ENCODE measurements at places on chromosomes 4 and X.

GRCh38 chrX:131366407-131366806, 77.3 kb upstream of the IGSF1 start:
- DNase-seq, result no peak

- no peak for DNase-seq
Measured at GRCh38 chrX:94576367-94577004, 902.5 kb downstream of the FAM133A start.

GRCh38 chrX:7993873-7994272, 66.7 kb upstream of the PNPLA4 start:
- no peak for DNase-seq

- no peak for DNase-seq
Measured at GRCh38 chr4:165059386-165059785, 5.7 kb downstream of the TRIM75 start.

DNA sequence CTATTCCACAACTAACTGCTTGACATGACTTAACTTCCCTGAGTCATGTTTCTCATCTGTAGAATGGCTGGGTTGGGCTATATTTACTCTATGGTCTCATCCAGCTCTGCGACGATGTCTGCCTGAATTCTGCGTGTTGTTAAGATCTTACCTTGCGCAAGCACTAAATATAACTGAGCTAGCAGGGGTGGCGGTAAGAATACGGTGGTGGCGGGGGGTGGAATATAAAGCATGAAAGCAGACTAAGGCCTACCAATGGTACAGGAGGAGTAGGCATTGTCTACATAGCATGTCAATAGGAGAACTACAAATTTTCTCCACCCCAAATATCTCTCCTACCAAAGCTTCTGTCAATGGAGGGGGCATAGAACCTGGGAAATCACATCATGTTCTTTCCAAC, 45.7 kb upstream of the DCLK2 start:
- DNase-seq, result no peak

- DNase-seq, result no peak
Measured at GRCh38 chrX:138638996-138639395, 72.5 kb downstream of the FGF13 start.

DNA sequence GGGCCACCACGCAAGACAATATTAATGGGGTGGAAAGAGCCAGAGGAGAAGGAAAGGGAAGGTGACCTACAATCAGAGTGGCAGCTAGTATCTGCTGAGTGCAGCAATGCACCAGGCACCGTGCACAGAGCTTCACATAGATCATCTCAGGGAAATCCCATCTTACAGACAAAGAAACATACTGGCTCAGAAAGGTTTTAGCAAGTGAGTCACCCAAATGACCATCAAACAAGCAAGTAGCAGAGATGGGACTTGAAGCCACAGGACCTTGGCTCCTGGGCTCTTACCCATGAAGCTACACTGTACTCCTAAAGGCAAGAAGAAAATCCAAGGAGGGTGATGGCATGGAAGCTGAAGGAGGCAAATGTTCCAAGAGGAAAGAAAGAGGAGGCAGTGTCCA, 6.8 kb downstream of the ANXA5 start:
- no peak for DNase-seq

DNA sequence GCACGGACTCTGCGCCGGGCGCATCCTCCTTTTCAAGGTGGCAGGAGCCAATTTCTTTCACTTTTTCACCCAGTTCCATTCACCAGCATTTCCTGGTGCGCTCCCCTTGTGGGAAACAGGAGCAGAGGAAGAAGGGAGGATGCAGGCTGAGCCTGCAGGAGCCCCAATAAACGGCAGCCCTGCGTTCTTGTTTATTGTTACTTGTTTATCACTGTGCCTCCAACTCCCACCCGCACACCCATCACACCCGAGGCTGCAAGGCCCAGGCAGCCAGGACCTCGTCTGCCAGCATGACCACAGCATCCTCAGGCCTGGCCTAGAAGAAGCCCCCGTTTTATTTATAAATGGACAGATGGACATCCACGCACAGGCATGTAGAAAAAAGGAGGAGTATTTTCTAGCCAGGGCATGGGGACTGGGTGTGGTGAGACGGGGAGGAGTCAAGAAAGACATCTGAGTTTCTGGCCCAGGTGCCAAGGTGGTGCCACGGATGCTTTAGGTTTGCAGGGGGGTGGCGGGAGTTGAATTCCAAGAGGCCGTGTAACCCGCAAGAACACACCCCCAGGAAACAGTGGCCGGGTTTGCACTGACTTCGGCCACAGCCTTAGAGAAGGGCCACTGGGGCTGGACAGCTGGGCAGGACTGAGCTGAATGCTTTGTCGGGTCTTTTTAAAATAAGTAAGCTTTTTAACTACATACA, 51.7 kb downstream of the JAKMIP1 start:
- no peak for DNase-seq

- DNase-seq, result no peak
Measured at GRCh38 chr4:153763404-153763803, 3.6 kb upstream of the RNF175 start.

- DNase-seq, result no peak
Measured at GRCh38 chr4:26804451-26804850, 56.2 kb upstream of the STIM2 start.

GRCh38 chrX:13131396-13132137, 87.1 kb upstream of the FAM9C start:
- DNase-seq, result no peak

GRCh38 chrX:40073439-40074054, 24.2 kb downstream of the BCOR start:
- DNase-seq, result no peak

- no peak for DNase-seq
Measured at GRCh38 chrX:11138498-11139390, 27.6 kb downstream of the HCCS start.

DNA sequence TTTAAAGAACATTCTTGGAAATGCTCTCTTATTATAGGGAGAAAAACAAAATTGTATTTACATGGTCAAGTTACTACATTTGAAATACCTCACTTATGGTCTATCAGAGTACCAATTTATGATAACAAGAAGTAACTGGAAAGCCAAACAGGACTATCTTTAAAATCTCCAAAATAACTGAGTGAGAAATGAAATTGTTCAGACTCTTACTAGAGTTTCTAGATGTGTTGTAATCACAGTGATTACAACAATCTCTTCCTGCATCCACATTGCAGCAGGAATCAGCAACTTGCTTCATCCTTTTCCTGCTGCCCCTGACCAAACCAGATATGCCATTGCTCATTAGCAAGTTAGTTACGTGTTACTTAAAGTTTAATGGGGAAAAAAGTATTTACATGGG, 245.2 kb upstream of the SMIM31 start:
- DNase-seq, result no peak

- DNase-seq, result no peak
Measured at GRCh38 chrX:153922932-153923857, 2.9 kb downstream of the ARHGAP4 start.

DNA sequence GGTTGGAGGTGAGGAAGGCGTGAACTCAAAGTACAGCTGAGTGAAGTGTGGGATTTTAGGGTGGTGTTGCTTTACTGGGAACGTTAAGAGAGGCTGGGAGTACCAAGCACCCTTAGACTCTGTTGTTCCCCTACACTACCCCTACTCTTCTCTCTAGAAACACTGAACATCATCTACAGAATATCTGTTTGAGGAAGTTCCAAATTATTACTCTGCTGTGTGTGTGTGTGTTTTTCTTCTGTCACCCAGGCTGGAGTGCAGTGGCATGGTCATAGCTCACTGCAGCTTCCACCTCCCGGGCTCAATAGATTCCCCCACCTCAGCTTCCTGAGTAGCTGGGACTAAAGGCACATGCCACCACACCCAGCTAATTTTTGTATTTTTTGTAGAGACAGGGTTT, 76.7 kb upstream of the AP1S2 start:
- DNase-seq, result no peak

DNA sequence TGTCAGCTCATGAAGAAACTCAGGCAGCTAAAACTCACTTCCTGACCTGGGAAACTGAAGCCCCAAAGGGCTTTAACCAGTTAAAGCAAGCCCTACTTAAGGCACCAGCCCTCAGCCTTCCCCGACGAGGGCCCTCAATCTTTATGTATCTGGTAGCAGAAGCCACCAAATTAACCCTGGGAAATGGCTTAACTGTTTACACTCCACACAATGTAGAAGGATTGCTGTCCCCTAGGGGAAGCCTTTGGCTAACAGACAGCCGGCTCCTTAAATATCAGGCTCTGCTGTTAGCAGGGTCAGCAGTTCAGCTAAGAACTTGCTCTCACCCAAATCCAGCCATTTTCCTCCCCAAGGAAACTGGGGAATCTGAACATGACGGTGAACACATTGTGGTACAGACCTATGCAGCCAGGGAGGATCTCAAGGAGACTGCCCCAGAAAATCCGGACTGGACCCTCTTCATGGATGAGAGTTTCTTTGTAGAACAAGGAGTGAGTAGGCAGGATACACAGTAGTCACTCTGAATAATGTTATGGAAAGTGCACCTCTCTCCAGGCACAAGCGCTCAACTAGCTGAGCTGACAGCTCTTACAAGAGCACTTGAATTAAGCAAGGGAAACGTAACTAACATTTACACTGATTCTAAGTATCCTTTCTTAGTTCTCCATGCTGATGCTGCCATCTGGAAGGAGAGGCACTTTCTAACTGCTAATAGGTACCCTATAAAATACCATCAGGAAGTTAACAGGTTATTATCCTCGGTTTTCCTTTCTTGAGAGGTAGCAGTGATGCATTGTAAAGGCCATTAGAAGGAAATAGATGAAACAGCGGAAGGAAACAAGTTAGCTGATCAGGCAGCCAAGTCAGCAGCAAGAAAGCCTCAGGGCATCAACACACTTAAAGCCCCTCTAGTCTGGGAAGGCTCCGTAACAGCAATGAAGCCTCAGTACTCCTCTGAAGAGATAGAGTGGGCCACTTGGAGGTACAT, 9.6 kb upstream of the NAF1 start:
- DNase-seq, result no peak

DNA sequence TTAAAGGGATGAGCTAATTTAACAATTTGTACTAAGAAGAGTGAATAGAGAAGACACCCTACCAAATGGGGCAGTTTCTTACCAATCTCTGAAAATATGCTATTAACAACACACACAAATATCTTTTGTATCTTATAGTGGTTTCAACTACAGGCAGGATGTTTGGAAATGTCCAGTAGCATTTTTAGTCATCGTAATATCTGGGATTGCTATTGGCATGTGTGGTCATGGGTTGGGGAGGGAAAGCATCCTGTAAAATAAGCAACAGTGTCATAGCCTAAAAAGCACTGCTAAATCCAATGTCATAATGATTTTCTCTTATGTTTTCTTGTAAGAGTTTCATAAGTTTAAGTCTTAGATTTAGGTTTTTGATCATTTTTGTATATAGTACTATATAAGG, 29.3 kb upstream of the ABCG2 start:
- DNase-seq, result no peak

- DNase-seq, result no peak
Measured at GRCh38 chr4:53932796-53933610, 131.4 kb downstream of the CHIC2 start.

DNA sequence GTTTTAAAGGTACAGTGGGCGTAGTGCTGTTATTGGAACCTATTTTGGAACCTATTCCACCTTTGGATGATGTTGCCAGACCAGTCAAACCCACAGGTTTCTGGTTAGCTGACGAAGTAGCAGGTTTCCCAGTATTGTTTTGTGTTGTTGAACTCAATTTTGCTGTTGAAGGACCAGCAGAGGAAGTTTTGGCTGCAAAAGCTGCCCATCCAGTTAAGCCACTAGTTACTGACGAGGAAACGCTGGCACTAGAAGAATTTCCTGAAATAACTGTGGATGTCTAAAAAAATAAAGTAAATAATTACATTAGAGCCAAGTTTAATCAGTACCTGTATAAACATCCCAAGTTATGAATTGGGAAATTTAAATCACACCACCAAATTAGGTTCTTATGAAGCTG, 25.5 kb downstream of the INTS12 start:
- no peak for DNase-seq

- DNase-seq, result no peak
Measured at GRCh38 chr4:171583790-171584189, 229.4 kb upstream of the GALNTL6 start.

- no peak for DNase-seq
Measured at GRCh38 chrX:100979881-100980607, 10.5 kb downstream of the ARL13A start.

DNA sequence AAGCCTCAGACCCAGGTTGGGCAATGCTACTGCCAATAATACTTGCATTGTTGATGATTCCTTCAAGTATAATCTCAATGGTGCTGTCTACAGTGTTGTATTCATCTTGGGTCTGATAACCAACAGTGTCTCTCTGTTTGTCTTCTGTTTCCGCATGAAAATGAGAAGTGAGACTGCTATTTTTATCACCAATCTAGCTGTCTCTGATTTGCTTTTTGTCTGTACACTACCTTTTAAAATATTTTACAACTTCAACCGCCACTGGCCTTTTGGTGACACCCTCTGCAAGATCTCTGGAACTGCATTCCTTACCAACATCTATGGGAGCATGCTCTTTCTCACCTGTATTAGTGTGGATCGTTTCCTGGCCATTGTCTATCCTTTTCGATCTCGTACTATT, 7.4 kb downstream of the LPAR4 start:
- DNase-seq, result no peak

DNA sequence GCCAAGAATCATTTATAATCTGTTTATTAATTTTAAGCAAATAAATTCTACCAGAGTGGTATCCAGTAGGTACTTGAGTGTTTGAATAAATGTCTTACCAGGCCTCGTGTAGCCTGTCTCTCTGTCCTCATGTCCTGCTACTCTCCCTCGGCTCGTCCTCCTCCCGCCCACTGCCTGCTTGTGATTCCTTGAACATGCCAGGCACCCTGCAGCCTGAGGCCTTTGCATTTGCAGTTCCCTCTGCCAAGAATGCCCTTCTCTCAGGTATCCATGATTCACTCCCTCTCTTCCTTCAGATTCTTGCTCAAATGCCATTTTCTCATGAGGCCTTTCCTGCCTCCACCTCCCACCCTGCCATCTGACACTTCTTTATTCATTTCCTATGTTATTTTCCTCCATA, 209.7 kb upstream of the PRPS2 start:
- no peak for DNase-seq

- DNase-seq, result no peak
Measured at GRCh38 chr4:25308306-25308705, 4.3 kb upstream of the ZCCHC4 start.

GRCh38 chrX:1435241-1435895, 17.3 kb downstream of the ASMTL start:
- no peak for DNase-seq

GRCh38 chr4:148441624-148441985, 609 bp downstream of the NR3C2 start:
- DNase-seq, result no peak

DNA sequence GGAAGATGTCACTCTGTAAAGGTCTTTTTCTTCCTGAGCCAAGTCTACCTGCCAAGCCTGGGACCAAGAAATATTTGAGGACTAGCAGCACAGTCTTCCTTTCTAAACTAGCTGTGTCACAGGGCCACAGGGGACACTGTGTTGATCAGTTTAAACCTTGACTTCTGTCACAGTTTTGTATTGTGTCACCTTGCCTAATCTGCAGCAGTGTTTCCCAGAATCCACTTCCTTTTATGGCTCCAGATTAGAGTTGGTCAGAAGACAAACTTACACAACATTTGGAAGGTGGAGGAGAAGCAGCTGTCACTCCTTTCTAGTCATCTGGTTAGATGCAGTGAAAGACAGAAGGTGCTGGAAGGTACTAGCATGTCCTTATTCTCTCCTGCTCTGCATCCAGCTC, 143.1 kb upstream of the BCOR start:
- DNase-seq, result no peak

All from activated T-cell treated with anti-CD3 and anti-CD28 coated beads for 1 hour (primary cell).